ENCODE measurements at places on chromosomes 2 and 18.
A peak's percentile ranks its signal among the peaks of the same experiment; 100 is the strongest.

DNA sequence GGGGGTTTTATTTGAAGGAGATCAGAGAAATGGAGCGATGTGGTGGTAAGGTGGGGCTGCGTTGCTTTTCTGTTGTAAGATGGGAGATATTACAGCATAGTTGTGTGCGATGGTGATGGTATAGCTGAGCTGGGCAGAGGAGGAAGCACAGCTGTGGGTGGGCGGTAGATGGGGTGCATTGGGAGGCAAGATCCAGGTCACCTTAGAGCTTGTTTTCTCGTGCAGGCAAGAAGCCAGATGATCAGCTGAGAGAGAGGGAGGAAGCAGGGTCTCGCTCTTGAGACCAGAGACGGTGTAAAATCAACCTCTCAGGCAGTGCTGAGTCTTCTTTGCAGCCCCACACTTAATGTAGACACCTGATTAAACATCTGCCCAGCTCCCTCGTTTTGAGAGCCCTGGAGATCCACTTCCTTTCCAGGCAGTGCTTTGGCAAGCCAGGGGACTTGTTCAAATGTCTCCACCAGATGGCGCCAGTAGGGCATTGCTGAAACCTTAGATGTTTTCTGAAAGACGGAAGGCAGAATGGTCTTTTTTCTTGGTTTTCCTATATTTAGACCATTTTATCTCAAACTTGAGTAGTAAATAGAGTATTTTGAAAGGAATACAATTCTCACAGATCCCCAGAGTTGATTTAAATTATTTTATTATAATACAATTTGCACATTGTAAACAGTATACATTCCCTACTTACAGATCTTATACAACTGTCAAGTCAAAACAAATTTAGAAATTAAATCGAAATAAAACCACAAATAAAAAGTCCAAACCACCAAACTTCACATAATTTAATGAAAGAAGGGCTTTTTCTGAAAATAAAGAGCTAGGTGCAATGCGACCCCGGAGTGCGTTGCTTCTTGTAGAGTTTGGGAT is 21.1 kb upstream of the LYPD6B start:
- peak; percentile 12 for DNase-seq

DNA sequence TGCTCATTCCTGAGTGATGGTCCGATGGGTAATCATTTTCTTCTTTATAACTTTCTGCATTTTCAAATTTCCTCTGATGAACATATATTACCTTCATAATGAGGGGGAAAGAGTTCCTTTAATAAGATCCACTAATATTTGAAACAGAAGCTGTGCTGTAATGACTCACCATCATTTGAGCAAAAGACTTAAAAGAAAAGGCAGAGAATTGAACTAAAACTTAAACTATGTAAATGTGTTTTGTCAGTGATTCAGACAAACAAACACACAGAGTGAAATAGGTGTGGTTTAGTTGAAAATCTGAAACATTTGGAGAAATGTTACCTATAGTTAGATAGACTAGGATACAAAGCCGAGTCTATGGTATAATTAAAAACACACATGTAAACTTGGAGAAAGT is 209.6 kb downstream of the STK39 start:
- no peak for DNase-seq

DNA sequence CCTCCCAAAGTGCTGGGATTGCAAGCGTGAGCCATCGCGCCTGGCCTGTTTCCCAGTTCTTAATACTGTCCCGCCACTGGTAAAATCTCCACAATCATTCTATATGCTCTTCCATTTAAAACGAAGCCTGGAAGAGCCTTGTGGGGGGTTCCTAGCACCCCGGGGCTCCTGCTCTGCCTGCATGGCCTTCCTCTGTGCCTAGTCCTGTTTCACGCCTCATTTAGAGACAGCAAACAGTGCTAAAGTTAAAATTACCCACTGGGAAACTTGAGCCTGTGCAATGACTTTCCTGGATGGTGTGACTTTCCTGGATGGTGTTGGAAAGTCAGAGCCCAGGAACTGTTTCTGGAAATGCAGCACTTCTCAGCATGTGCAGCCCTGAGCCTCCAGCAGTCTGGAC is 55.0 kb downstream of the INPP5D start:
- DNase-seq = no peak

GRCh38 chr18:59008302-59008974 is 131.2 kb upstream of the SEC11C start:
- no peak for DNase-seq
